ENCODE measurements at places on chromosomes 3 and 15.

- no peak for DNase-seq
Measured at GRCh38 chr15:100734586-100734985, 132.2 kb downstream of the ASB7 start.

GRCh38 chr15:59885832-59886231, 118.3 kb upstream of the FOXB1 start:
- peak; percentile 10 for DNase-seq

GRCh38 chr3:183357564-183358079, 70.8 kb downstream of the MCF2L2 start:
- no peak for DNase-seq

DNA sequence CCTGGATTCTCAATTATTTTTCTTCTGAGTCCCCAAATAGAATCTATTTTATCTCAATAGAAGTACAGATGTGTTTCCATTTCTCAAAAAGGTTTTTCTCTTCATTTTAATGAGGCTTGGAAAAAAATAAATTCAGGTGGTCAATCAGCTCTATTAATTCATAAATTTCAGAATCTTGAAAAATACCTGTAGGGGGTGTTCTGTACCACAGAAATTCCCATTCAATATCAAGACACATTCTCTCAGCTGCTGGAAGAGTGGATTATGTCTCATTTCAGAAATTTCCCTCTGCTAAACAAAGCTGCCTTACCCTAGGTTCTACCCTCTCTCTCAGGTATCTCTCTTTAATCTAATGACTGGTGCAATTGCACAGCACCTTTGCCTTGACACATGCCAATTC, 1121.2 kb downstream of the SI start:
- no peak for DNase-seq

DNA sequence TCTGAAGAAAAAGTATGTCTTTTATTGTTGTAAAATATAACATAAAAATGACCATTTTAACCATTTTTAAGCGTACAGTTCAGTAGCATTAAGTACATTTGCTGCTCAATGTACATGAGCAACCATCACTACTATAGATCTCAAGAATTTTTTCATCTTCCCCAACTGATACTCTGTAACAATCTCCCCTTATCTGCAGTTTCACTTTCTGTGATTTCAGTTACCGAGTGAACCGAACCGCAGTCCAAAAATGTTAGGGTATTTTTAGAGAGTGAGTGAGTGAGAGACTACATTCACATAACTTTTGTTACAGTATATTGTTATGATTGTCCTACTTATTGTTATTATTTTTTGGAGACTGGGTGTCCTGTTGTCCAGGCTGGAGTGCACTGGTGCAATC, 9.0 kb upstream of the SLC25A26 start:
- DNase-seq = no peak

DNA sequence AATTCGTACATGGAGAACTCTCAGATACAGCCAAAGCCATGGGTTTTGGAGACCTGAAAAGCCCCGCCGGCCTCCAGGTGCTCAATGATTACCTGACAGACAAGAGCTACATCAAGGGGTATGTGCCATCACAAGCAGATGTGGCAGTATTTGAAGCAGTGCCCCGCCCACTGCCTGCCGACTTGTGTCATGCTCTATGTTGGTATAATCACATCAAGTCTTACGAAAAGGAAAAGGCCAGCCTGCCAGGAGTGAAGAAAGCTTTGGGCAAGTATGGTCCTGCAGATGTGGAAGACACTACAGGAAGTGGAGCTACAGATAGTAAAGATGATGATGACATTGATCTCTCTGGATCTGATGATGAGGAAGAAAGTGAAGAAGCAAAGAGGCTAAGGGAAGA, 23.5 kb downstream of the MYO5A start:
- DNase-seq = no peak

GRCh38 chr3:43869491-43869890, 178.8 kb downstream of the ABHD5 start:
- DNase-seq = no peak

DNA sequence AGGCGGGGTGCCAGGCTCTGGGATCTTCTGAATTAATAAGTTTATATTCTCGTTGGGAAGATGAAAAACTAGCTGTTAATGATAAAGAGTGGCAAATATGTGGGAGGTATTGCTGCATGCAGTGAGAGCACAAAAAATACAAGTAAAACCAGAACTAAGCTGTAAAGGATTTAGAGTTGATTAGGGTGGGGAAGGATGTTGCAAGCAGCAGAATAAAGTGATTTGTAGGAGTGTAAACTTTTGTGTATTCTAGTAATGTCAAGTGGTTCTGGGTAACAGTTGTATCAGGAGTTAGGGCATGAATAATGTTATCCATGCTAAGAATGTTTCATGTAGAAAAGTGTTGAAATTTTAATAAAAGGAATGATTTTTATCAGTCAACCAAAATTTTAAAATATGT, 18.1 kb downstream of the CRYBG3 start:
- no peak for DNase-seq

GRCh38 chr3:108393128-108393900, 97.0 kb downstream of the HHLA2 start:
- no peak for DNase-seq

DNA sequence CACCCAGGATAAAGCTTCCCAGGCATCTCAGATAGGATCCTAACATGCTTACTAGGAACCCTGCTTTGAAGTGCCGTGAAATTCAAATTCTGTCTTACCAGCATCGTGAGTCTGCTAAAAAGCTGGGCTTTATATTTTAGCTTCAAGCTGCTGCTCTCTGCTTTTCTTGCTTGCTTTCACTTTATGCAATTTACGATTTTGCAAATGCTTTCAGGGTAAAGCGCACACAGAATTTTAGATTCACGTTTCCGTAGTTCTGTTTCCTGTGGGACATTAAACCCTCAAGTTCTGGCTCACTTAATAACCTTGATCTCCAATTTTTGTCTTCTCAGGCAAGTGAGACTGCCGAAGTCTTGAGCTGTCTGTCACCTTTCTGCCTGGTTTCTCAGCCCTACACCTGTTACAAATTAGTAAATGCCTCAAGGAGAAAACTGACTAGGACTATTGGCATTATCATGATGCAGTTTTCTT, 170.5 kb upstream of the TGFBR2 start:
- no peak for DNase-seq

DNA sequence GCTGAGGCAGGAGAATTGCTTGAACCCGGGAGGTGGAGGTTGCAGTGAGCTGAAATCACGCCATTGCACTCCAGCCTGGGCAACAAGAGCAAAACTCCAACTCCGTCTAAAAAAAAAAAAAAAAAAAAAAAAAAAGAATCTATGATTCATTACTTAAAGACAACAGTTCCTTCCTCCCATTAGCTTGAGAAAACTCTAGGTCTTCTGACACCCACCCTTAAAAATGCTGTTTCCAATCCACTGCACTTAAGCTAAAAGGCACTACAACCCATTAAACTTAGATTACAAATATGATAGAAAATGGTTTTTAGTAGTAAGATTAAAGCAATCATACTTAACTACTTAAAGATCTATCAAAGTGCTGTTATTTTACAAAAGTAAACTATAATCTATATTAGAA, 40.0 kb upstream of the BHLHE40 start:
- no peak for DNase-seq

- DNase-seq = peak; percentile 82
Measured at GRCh38 chr15:42955518-42955917, 34.9 kb upstream of the TTBK2 start.

Data from fibroblast of skin of left biceps (primary cell).